ENCODE measurements at places on chromosomes 1 and 21.
A peak's percentile ranks its signal among the peaks of the same experiment; 100 is the strongest.

DNA sequence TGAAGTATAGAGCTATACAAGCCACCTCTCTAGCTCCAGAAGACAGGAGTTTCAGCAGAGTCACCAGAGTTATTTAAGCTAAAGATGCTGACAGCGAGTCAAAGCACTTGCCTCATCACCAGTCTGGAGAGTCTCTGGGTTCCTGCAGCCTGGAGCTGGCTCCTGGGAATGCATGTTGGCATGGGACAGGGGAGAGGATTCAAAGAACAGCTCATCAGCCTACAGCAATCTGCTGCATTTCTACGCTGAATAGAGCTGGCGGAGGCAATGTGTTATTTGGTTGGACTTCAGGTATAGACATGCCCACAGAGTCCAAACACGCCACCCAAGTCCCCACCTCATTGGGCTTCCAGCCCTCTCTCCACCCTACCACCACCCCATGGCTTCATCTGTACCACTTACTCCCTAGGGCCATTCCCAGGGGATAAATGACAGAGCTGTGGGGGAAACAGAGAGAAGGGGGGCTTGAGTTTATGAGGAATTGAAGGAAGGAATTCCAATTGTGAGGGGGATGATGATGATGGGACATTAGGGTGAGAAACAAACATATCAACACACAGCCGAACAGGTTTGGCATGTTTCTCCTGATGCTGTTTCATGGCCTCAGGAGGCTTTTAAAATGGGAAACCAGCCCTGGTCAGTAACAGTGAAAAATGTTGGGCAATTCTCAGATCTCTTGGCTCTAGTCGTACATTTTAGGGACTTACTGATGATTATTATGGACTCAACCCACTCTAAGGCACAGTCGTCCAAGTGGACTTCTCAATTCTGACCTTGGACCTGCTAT, 58.4 kb downstream of the PLEKHA6 start:
- no peak for DNase-seq

GRCh38 chr1:173152598-173152997, 54.5 kb downstream of the TNFSF4 start:
- DNase-seq, result no peak

- DNase-seq, result no peak
Observed at GRCh38 chr1:212943393-212943710, 7.0 kb upstream of the VASH2 start.

DNA sequence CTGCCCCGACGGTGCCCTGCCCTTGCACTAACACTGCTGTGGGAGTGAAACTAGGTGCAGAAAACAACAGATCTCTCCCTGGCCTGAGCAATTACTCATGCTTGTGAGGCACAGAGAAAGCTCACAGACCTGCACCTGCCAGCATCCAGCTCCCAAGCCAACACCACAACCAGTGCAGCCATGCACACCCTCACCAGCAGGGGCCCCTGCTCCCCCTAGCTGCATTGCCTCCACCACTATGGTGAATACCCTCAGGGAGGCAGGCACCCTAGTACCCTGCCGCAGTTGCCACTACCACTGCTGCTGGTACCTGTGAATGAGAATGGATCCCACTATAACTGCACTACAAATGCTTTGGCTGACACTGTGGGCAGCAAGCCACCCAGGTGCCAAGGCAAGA, 7.1 kb upstream of the DIRAS3 start:
- no peak for DNase-seq

- DNase-seq, result no peak
Observed at GRCh38 chr1:40309374-40310128, 7.5 kb downstream of the COL9A2 start.

DNA sequence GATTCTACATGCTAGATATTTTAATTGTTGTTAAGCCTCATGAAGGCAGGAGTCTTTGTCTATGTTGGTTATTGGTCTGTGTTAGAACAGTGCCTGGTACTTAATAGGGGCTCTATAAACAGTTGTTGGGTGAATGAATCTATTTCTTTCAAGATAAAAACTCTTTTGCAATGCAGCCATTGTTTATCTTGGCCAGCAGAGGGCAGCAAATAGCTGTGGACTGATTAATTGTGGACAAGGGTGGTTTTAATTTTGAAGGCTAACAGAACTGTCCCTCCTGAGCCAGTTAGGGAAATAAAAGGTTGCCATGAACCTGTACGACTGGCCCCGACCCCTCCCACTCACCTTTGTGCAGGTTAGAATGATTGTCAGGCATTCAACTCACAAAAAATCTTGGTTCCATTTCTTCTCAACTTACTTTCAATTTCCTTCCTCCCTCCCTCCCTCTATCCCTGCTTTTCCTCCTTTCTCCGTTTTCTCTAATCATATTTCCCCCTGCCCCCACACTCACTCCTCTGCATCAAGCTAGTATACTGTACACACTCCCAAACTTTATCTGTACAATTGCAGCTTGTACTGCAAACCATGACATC, 66.3 kb upstream of the DIRAS3 start:
- DNase-seq, result no peak

- no peak for DNase-seq
Observed at GRCh38 chr1:65558215-65558614, 137.7 kb downstream of the LEPR start.

DNA sequence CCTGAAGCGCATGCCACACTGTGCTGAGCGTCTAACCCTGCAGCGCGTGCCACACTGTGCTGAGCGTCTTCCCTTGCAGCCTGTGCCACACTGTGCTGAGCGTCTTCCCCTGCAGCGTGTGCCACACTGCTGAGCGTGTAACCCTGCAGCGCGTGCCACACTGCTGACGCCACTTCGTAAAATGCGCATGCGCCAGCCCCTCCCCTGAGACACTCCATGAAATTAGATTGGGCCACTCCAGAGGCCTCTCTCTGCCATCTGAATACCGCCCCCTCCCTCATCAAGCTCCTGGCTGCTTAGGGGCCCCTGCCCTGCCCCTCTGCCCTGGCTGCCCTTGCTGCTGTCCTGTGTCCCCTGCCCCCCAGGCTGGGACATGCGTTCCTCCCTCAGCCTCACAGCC, 84.8 kb downstream of the POFUT2 start:
- no peak for DNase-seq

DNA sequence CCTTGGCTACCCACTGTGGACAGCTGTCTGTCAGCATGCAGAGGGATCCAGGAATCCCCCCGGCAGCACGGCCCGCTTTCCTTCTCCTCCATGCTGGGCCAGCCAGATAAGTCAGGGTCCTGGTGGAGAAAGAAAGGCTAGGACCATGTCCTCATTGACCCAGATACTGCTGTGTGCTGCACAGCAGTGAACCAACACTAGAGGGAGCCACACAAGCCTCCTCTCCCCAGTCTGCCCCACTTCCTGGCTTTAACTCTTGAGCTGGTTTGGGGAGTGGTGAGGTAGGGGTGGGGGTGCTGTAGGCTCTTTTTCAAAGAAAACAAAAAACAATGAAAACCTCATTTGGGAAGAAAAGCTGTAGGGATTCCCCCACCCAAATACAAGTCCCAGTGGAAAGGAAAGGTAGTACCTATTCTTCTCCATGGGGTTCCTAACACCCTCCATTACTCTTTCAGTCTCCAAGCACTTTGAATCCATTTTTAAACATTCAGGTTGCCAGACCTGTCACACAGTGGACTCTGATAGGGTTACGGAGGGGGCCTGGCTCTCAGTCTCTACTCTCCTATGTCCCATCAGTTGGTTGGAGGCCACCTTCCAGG, 84.9 kb upstream of the CD1D start:
- DNase-seq, result no peak

GRCh38 chr1:51997974-51998382, 7.5 kb upstream of the RAB3B start:
- DNase-seq, result no peak

DNA sequence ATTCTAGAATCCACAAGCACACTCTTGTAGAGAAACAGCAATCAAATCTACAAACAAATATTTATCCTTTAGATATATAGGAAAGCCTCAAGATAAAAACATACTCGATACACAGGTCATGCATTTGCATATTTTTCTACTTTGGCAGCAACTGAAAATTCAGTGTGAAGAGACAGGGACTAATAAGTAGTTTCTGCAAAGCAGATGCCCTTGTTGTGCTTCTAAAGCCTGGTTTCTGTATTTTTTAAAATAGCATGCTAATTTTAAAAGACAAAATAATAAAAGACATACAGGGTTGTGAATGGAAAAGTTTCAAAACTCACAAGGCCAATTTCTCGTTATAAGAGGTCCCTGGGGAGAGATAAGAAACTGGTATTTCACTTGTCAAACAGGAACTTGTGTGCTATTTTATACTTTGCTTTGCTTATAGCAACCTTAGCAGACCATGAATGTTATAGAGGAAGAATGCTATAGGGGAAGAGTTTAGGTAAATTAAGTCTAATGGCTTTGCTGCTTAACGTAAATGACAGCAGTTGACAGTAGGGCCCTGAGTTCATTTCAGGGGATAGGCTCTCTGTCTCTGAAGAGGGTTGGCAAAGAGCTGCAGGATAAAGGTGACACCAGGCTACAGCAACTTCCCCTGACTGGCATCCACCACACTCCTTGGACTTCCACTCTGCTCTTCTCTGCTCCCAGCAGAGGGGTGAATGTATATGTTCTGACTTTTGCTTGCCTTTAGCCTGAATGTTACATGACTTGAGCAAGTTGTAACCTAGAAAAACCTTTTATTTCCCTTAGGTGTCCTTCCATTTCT, 9.4 kb upstream of the RGS13 start:
- DNase-seq, result no peak

DNA sequence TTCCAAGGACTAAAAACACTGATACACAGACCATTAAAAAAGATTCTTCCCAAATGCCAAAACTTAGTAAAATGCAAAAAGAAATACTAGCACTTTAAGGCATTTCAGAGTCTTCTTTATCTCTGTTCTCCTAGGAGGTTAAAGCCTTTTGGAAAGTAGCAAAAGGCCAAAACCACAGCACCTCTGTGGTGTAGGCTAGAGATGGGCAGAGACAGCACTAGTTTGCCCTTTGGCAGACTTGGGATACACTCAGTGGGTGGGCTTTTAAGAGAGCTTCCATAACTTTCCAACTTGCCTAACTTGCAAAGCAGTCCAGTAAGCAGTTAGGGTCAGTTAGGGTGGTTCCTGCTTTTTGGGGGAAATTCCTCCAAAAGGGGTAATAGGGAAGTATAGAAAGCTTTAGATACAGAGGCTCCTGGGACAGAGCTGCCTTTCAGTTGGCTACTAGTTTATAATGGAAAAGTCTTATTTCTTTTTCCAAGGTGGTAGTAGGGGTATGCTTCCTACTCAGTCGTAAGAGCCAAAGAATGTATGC, 17.9 kb upstream of the PTCH2 start:
- DNase-seq, result no peak

DNA sequence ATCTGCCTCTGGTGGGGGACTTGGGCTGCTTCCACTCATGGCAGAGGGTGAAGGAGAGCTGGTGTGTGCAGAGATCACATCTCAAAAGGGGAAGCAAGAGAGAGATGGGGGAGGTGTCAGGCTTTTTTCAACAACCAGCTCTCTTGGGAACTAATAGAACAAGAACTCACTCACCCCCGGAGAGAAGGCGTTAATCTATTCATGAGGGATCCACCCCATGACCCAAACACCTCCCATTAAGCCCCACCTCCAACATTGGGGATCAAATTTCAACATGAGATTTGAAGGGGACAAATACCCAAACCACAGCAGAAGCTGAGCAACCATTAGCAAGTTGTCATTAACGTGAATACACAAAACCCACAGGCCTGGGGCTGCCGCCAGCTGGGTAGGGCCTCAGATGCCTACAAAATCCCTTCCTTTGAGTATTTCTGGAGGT, 12.0 kb upstream of the VWA5B1 start:
- no peak for DNase-seq

- DNase-seq, result no peak
Observed at GRCh38 chr1:65243491-65243890, 65.9 kb upstream of the DNAJC6 start.

DNA sequence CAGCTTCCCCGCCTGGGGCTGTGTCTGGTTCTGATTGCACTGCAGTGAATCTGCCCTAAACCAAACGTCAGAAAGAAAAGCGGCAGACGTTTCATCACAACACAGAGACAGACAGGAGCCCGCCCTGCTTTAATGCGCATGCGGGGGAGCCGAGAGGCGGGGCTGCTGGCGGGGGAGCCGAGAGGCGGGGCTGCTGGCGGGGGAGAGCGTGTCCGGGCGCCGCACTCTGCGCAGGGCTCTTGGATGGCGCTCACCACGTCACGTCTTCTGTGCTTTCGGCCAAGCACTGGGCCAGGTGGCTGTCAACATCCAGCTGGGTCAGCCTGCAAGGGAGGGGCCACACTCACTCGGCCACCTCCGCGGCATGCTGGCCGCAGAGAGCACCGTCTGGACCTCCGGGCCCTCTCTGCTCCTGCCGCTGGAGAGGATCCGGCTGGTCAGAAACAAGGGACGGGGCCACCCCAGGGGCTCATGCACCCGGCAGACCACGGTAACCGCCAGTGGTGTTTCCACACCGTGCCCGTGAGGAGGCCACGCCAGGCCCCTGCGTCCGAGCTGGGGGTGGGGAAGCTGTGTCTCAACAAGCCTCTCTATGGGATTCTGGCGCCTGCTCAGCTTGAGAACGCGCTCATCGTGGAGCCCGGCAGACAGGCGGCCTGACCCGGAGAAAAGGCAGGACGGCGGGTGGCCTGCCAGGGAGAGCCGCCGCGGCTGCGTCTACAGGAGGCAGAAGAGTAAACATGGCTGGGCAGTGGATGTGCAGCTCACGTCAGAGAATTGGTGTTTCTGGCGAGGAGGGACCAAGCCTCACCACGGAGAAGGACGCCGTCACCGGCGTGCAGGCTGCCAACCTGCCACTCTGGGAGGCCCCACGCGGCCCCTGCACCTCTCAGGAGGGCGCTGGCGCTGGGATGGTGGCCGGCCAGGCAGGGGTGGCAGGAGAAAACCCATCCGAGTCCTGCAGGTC, 4.8 kb downstream of the FAAP20 start:
- peak; percentile 97 for DNase-seq

- DNase-seq, result peak; percentile 54
Observed at GRCh38 chr1:15799004-15799867, 8.2 kb downstream of the UQCRHL start.

GRCh38 chr1:76481672-76482071, 385.6 kb upstream of the ST6GALNAC5 start:
- no peak for DNase-seq

GRCh38 chr1:109816175-109816811, 52.6 kb upstream of the EPS8L3 start:
- DNase-seq, result no peak

DNA sequence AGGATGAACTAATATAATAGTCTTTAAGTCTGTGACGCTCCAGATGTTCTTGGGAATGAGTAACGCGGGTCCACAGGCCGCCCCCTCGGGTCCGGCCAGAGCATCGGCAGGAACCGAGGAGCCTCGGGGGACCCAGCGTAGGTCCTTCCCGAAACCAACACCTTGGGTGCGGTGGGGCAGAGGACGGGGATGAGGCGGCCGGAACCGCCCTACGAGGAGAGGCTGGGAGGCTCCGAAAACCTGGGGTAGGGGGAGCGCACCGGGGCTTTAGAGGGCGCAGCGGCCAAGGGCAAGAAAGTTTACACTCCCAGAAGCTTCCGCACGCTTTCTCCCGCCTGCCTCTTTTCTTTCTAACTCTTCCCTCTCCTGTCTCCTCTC, 7.1 kb downstream of the DMRTA2 start:
- no peak for DNase-seq

DNA sequence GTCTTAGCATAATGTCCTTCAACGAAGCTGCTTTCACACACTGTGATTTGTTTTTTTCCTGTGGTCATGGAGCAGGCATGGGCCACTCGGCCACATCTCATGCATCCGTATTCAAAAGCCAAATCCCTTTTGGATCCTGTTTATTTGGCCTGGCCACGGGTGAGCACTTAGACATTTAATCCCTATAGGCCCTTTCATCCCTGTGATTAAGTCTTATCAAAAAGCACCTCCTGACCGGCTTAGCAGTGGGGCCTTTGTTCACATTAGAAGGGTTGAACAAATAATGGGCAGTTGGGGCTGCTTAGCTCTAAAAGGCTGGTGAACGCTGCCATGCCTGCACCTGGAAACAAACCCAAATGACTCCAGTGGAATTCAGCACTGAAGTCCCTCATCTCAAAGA, 2.0 kb downstream of the KCNE2 start:
- DNase-seq, result no peak
